ENCODE measurements at places on chromosomes 1 and 21.
A peak's percentile ranks its signal among the peaks of the same experiment; 100 is the strongest.

GRCh38 chr1:22320587-22321344 lies 130.9 kb upstream of the ZBTB40 start:
- no peak for DNase-seq

GRCh38 chr1:95935719-95936118 lies 701.7 kb downstream of the RWDD3 start:
- no peak for DNase-seq

GRCh38 chr1:248811514-248812490 lies 13.9 kb downstream of the SH3BP5L start:
- no peak for DNase-seq

DNA sequence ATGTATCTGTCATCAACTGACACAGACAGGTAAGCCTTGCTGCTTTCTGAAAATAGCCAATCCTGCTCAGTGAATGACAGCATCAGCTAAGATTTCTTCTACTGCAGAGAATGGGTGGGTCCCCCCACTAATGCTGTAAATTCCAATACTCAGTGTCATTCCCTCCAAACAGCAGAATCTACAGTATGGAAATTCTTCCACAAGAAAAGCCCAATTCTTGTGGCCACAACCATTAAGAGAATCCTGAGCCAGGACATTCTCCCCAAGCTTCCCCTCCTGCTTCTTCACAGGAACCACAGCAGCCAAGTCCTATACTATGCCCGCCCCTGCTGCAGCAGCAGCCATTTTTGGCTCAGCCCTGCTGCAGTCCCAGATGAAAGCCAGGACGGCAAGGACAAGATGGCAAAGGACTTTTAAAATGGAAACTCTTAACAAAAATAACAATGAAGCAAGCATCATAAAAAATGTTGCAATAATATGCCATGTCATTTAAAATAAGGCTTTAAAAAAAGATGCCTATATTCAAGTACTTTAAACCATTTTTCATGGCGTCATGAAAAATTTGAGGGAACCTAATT lies 26.8 kb downstream of the EIF4G3 start:
- no peak for DNase-seq

- peak; percentile 71 for DNase-seq
Observed at GRCh38 chr1:19918057-19918456, 5.4 kb downstream of the PLA2G2E start.

DNA sequence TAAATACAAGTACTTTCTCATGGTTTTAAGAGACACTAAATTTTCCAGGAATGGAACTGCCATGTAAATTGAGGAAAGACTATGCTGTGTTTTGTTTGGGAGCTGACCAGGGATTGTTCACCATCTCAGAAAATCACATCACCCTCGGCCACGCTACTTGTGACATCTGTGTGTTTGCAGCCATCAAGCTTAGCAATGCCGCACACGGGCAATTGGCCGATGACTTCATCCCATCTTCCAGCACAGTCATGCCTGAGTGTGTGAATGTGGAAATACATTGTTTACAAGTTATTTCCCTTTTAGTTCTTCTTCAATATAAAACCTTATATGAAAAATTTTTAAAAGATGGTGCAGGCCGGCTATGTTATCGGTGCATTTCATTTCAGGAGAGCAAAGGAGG lies 121.6 kb downstream of the GLIS1 start:
- DNase-seq: no peak

DNA sequence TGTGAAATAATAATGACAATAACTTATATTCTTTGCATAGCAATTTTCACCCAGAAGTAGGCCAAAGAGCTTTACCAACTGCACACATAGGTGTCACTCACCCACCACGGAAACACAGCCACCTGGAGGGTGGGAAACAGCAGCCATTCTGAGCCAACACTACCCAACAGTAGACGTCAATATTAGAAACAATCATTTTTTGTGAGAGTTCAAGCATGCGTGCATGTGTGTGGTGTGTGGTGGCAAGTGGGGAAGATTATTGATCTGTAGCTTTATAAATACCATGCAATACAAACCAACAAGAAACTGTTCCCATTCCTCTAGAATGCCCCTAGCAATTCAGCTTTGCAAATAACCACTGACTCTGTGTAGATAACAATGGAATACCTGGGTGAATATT lies 19.1 kb downstream of the PROX1 start:
- DNase-seq: no peak

DNA sequence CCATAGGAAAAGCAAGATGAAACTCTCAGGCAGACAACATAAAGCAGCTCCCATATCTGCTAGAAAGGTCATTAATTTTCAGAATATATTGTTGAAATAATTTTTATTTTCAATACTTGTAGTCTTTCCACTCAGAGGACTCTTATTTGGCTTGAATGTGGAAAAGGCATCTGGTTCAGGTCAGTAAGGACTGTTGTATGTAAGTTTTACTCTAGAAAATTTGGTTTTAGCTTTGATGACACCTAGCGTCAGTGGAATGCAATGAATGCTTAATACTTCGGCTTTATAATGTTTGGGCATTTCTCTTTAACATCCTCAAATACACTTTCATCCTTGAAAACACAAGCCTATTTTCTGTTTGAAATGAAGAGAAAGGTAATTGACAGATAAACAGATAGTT lies 63.3 kb downstream of the LRRC40 start:
- no peak for DNase-seq

GRCh38 chr1:23543707-23544443 lies 12.8 kb upstream of the E2F2 start:
- DNase-seq: no peak

DNA sequence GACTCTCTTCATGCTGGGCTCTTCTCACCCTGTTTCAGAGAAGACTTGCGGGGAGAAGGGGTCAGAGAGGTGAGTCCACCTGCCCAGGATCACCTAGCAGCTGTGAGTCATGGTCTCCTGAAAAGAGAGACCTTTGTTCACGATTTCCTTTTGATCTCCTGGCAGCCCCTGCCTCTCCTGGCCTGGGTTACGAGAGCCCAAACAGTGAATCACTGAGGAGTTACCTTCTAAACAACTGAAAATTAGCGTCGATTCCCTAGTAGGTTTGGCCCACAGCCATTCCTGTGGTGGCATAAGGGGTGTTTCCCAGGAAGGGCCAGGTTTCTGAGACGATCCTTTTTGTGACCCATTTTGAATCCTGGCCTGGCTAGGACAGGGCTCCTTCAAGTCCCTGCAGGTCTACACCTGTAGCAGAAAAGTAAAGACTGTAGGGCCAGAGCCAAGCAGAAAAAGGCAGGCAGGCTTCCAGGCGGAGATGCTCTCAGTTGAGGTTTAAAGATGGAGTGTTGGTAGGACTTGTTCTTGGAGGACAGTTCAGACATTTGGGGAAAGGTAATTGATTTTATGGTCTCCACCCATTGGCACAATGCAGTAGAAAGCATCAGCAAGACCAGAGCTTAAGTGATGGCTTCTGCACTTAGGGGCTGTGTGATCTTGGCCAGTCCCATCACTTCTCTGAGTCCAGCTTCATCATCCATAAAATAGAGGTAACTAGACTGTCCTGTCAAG lies 2.1 kb upstream of the PLA2G2E start:
- no peak for DNase-seq

DNA sequence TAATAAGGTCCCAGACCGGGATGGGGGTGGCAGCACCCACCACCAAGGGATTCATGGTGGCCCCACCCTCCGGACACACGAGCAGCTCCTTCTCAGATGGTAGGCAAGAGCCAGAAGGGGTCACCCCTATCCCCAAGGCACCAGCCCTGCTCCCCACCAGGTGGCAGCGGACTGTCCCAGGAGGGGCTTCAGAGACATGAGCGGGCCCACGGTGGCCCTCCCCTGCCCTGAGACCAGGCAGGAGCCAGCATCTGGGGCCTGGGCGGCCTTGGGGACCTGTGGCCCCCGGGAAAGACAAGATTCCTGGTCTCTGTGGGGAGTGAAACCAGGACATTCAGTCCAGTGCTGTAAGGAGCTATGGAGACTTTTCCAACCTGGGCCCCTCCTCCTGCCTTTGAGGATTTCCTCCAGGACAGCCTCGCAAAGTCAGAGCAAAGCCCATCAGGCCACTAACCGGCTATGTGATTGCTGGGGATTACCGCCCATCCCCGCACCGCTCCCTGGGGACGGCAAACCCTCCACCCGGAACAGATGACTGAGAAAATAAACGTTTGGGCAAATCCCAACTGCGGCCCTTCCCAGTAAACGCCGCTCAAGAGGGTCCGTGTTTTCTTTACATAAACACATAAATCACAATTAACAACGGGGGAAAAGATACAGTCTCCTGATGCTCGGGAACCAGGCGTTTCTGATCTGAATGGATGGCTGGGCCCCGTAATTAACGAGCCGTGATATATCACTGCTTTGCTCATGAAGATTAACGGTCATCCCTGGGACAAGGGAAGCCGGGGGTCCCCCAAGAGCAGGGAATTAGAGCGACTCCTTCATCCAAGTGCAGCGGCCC lies 50.9 kb upstream of the ARHGEF16 start:
- no peak for DNase-seq

DNA sequence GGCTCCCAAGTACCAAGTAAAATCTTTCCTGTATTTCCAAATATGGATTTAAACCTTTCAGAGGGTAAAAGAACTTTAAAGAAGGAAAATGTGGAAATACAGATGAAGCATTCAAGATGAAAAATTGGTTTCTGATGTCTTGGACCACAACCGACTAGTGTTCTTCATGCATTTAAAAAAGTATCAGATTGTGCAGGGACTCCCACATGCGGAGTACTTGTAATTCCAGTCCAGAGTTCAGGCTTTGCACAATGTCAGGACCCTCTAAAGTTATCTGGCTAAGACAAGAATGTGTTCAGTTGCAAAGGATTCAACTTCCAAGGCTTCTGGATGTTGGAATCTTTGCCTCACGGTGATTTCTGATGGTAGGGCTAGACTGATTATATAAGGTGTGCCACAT lies 66.7 kb downstream of the RGL1 start:
- no peak for DNase-seq

DNA sequence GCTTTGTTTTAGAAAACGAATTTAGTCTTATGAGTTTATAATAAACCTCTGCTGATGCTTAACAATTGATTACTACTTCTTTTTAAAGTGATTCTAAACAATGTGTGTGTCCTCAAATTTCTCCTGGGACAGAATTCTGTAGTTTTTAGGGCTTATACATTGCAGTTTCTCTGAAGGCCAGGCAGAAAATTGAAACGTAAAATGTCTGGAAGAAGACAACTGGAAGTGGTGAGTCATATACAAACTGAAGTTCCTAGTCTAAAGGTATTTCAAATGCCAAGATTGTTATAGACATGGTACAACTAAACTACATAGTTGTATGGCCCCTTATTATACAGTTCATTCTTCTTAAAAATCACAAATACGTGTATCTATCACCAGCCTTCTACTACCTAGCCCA lies 30.5 kb upstream of the RC3H1 start:
- DNase-seq: no peak

DNA sequence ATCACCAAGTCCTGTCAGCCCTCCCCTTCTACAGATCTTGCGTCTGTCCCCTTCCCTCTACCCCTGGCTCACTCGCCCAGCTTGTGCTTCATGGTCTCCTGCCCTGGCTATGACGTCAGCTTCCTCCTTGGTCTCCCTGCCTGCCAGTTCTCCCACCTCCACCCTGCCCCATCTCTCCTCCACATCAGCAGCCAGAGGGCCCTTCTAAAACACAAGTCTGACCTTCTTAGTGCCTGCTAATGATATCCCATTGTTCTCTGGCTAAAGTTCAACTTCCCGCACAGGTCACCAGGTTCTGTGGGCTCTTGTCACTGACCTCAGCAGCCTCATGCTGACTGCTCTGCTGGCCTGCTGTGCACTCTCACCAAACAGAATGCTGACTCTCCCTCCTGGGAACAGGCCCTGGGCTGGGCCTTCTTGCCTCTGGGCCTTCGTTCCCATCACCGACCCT lies 24.7 kb upstream of the MYCL start:
- DNase-seq: no peak

DNA sequence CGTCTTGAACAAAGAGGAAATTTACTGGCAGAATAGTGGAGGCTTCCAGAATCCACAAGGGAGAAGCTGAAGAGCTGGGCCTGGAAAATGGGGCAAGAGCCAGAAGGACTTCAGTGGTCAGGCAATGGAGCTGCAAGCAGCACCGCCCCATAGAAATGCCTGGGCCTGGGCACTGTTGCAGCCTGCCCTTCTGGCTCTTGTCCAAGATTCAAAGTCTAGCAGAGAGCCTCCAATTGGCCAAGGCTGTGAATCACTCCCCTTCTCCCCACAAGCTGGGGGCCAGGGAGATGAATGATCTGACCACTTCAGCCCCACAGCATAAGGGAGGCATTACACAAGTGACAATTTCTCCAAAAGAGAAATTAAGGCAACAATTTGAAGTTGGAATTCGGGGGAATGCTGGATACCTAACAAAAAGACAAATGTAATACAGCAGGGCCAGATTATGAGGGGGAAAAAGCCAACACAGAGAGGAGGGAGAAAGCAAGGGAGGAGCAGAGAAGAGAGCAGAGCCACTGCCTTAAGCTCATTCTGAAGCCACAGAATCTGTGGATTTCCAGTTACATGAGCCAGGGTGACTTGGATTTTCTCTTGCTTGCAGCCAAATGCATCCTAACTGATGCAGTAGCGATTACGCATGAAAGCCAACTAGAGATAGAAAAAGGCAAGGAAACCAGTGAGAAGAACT lies 80.3 kb downstream of the LRIG2 start:
- DNase-seq: no peak

DNA sequence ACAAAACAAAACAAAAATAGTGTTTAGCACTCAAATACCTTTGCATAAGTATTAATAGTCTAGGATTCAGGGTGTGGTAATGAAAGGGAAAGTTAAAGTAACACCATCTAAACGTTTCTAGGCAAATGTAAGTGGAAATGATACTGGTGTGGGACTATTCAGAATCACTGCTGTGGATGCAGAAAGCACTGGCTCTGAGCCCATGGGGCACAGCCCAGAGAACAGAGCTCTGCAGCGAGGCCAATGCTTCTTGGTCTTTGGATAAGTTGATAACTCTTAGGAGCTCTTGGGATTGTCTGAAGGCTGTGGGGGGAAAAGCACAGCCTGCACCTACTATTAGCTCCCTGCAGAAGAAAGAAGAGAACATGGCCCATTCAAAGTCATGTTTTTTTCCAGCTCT lies 21.4 kb upstream of the DNM3 start:
- no peak for DNase-seq
